Fibroblast of lung (primary cell): ENCODE measurements at places on chromosomes 3 and 15. TPM values are rescaled to one million over a fixed set of nuclear protein-coding genes. Genes with fewer than 3 reads are reported as not detected.

Gene WDR93
- total RNA-seq: under 0.01 and 0.17 TPM in 2 replicates

DNA sequence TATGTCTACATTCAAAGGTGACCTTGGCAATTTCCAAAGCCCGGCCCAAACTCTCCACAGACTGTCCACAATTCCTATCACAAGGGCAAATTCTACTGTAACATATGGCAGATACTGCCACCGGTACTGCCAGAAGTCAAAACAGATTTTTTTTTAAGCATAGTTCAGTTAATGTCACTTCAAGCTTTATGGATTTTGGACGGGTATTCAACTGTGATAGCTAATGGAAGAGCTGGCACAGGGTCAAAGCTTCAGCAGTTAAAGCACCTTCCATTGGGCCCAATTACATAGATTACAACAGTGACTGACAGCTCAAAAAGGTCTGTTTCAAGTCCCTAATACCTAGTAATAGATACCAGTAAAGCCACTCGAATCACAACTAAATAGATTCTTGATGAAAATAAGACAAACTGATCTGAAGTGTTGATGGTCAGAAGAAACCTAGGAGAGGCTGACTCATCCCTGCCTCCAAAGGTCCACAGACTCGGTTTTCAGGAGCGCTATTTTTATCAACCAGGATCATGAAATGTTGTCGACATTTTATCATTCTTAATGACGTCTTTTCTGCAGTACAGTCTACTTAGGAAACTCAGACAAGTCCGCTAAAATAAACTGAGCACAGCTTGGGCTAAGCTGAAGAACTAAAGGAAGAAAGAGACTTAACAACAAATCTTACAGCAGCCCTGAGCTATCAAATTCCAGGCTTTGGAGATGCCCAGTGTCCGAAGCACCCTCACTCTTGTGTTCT, 38.7 kb downstream of the ANXA2 start:
- DNase-seq: peak; percentile 93
- H3K36me3 ChIP-seq: peaks cover 35% of the 10 kb centered on the region
- H3K4me1 ChIP-seq: peaks cover 28% of the 10 kb centered on the region
- peak overlapping the region; percentile 70 for H3K27ac ChIP-seq

DNA sequence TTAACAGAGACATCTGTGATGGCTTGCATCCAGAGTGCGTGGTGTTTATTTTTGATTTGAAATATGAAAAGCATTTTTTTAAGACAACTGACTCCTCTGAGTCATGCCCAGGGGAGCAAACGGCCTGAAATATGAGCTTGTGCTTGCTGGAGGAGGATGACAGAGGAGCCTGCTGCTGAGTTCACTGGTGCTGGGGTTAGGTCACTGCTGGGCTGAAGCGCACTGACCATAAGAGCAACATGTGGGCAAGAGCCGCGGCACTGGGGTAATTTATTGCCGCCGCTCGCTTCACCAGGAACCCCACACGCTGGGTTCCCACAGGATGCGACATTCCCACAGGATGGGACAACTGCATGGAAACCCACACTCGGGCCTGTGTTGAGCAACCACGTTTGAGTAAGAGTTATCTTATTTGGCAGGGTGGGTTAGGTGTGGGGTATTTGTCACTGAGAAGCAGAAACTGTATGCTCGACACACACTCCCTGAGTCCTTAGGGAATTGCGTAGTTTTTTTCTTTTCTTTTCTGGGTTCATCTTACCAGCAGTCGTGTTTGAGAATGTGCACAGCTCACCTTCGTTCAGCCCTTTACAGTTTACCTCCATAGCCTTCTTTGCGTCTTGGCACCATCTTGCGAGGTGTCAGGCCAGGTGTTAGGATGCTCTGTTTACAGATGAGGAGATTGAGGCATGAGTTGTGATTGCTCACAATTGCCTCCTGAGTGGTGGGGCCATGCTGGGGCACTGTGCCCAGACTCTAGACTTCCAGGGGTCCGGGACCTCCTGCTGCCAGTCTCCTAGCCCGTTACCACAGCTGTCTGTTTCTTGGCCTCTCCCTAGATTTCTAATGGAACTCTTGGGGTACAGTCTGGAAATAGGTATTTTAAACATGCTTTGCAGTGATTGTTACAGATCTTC, 60.4 kb downstream of the SMAD3 start:
- peaks cover 16% of the 10 kb centered on the region for H3K36me3 ChIP-seq
- H3K4me3 ChIP-seq: peak overlapping the region; percentile 25
- DNase-seq: peak; percentile 100
- H3K27me3 ChIP-seq: no peaks in the 10 kb centered on the region
- peaks cover 68% of the 10 kb centered on the region for H3K4me1 ChIP-seq

DNA sequence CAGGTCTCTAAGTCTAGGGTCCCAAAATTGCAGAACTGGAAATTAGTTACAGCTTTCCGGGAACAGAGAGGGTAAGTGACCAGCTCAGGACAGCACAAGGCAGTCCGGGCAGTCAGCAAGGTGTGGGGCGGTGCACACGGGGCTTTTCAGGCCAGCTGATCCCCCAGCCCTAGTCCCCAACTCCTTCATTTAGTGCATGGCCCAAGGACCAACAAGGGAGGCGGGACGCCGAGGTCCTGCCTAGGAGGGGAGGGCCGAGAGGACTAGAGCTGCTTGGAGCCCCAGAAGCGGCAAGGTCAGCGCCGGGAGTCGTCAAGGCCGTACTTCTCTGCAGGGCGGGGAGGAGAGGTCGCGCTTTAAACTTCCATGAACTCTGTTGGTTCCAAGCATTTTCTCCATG, 2.0 kb upstream of the PDE8A start:
- H3K36me3 ChIP-seq: no peaks in the 10 kb centered on the region
- no peaks in the 10 kb centered on the region for H3K27me3 ChIP-seq
- no peak overlapping the region for H3K27ac ChIP-seq
- DNase-seq: no peak

GRCh38 chr3:44952689-44953088, 23.3 kb downstream of the ZDHHC3 start:
- peaks cover 1% of the 10 kb centered on the region for H3K36me3 ChIP-seq
- peaks cover 4% of the 10 kb centered on the region for H3K4me1 ChIP-seq
- no peak overlapping the region for H3K4me3 ChIP-seq
- no peak overlapping the region for H3K27ac ChIP-seq

DNA sequence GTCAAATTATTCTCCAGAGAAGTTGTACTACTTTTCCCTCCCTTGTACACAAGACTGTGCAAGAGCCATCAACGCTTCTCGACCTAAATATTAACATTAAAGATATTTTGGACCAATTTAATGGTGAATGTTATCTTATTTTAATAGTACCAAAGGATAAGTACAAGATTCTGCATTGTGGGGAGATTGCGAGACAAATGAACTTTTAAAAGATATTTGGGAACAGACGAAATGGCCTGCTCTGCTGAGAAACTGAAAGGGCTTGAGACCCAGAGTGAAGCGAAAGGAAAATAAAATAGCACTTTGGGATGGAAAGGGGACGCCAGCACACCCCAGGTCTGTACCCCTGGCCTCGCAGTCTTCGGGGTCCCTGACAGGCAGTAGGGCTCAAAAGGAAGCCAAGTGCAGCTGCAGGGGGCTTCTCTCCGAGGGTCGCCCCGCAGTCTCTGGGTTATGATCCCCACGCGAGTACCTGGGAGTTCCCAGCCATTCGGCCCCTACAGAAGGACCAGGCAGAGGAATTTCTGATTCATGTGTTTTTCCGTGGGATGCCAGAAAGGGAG, 97.6 kb upstream of the VGLL3 start:
- peak; percentile 55 for DNase-seq
- H3K27ac ChIP-seq: peak overlapping the region; percentile 69
- peak overlapping the region; percentile 42 for H3K4me3 ChIP-seq
- no peaks in the 10 kb centered on the region for H3K36me3 ChIP-seq
- H3K4me1 ChIP-seq: no peaks in the 10 kb centered on the region

GRCh38 chr3:115272036-115272824, 125.1 kb upstream of the ZBTB20 start:
- no peaks in the 10 kb centered on the region for H3K4me1 ChIP-seq
- H3K27me3 ChIP-seq: no peaks in the 10 kb centered on the region
- no peaks in the 10 kb centered on the region for H3K36me3 ChIP-seq
- H3K4me3 ChIP-seq: no peak overlapping the region

- H3K27me3 ChIP-seq: no peaks in the 10 kb centered on the region
- H3K27ac ChIP-seq: no peak overlapping the region
- no peak overlapping the region for H3K4me3 ChIP-seq
- no peaks in the 10 kb centered on the region for H3K36me3 ChIP-seq
- H3K4me1 ChIP-seq: no peaks in the 10 kb centered on the region
Observed at GRCh38 chr15:56775641-56776040, 42.3 kb upstream of the ZNF280D start.
